ENCODE measurements at places on chromosomes 16 and 17.

- DNase-seq = peak; percentile 68
These were observed 908 bp downstream of the COG4 start for GRCh38 chr16:70522216-70523075.

DNA sequence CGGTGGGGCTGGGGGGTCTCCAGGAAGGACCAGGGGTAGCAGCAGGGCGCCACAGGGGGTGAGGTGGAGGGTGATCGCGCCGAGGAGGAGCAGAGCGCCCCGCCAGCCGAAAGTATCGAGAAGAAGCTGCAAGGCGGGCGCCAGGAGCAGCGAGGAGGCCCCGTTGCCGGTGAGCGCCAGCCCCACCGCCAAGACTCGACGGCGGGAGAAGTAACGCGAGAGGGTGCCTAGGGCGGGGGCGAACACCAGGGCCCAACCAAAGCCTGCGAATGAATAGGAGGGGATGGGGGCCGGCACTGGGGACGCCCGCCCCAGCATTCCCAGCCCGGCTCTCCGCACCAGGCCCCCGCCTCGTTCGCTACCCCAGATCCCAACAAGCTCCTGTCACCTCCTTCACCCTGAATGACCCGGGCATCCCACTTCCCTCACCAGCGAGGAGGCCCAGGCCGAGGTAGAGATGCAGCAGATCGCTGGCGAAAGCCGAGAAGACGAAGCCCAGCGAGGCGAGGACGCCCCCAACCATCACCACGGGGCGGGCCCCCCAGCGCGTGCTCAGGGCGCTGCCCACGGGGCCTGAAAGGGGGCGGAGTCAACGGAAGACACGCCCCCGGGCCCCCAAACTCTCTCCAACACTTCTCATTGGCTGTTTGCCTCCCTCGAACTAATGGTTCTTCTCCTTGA, 1.3 kb downstream of the SLC16A11 start:
- no peak for DNase-seq

- DNase-seq = no peak
These were observed 102.3 kb upstream of the C17orf78 start for GRCh38 chr17:37273409-37274051.

GRCh38 chr16:56228476-56228875, 37.2 kb downstream of the GNAO1 start:
- no peak for DNase-seq

DNA sequence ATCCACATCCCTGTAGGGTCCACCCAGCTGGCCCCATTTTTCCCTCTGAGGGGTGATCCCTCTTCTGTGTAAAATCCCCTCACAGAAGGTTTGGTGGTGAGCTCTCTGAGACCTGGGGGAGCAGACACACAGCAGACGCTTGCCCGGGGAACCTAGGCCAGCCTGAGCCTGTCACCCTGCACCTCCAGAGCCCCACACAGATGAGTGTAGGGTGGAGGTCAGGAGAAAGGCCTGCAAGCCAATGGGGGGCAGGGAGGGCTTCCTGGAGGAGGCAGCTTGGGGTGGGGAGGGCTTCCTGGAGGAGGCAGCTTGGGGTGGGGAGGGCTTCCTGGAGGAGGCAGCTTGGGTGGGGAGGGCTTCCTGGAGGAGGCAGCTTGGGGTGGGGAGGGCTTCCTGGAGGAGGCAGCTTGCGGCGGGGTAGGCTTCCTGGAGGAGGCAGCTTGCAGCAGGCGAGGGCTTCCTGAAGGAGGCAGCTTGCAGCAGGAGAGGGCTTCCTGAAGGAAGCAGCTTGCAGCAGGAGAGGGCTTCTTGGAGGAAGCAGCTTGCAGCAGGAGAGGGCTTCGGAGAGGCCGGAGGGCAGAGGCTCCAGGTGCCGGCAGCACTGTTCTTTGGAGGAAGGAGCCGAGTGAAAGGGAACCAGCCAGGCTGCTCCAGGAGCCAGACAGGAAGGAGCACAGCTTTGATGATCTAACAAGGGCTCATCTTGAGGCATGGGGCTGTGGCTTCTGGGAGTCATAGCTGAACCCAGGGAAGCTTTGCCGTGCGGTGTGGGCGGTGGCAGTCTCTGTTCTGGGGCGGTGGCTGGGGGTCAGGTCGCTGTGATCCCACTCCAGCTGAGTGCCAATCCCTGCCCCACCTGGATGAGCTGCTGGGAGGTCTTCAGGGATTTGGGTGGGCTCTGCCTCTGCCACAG, 83.7 kb upstream of the ZNF469 start:
- DNase-seq = no peak

- DNase-seq = peak; percentile 61
These were observed 119.6 kb downstream of the SPAG9 start for GRCh38 chr17:51000835-51001638.

GRCh38 chr17:80804466-80804865, 187.2 kb upstream of the CHMP6 start:
- DNase-seq = no peak

DNA sequence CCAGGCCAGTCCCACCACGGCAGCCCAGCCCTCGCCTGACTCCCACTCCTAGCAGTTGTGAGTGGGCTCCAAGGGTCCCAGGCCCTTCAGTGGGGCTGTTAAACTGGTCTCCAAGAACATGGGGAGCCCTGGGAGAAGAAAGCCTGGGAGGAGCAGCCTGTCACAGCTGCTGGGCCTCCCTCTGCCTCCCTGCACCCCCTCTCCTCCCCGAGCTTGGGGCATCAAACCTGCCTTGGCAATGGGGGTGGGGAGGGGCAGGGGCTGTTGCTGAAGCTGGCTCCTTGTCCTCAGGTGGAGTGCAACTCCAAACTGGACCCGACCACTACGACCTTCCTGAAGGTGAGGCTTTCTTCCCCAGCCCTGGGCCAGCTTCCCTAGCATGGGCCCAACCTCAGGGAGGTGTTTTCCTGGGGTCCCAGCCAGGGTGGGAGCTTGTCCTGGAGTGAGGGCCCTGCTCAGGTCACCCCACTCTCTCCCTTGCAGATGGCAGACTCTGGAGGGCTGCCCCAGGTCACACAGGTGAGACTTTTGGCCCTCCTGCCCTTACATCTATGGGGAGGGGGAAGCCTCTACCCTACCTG, 6.6 kb upstream of the SETD6 start:
- no peak for DNase-seq

DNA sequence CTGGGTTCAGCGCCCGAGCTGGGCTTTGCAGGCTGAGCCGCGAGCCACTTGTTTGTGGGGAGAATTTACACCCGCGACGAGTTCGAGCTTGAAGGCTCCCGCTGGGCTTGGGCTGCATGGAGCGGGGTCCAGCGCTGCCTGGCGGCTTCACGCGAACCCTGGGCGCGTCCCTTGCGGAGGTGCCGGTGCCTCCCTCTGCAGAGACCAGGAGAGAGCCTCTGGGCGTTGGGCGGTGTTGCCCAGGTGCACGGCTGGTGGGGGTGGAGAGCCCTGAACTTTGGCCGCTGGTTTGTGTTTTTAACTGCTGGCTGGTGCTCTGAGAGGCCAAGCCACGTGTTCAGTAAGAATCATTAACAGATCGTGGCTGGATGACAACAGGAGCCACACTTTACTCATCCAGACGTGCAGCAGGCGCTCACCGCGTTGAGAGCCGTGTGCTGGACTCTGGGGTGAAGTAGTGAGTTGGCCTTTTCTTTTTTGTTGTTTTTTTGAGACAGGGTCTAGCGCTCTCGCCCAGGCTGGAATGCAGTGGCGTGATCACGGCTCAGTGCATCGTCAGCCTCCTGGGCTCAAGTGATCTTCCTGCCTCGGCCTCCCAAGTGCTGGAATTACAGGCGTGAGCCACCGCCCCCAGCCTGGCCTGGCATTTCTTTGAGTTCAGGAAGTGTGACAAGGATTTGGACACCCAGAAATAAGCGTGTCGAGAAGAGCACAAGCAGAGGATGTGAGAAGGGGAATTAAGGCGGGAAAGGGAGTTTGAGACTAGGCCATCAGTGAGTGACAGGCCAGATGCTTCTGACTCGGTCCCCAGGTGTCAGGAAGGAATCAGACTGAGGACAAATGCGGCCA, 827 bp downstream of the CDK10 start:
- peak; percentile 23 for DNase-seq

GRCh38 chr17:34146440-34147043, 108.5 kb upstream of the CCL2 start:
- DNase-seq = peak; percentile 66

GRCh38 chr17:22514315-22514714, 822.0 kb downstream of the KCNJ18 start:
- no peak for DNase-seq

DNA sequence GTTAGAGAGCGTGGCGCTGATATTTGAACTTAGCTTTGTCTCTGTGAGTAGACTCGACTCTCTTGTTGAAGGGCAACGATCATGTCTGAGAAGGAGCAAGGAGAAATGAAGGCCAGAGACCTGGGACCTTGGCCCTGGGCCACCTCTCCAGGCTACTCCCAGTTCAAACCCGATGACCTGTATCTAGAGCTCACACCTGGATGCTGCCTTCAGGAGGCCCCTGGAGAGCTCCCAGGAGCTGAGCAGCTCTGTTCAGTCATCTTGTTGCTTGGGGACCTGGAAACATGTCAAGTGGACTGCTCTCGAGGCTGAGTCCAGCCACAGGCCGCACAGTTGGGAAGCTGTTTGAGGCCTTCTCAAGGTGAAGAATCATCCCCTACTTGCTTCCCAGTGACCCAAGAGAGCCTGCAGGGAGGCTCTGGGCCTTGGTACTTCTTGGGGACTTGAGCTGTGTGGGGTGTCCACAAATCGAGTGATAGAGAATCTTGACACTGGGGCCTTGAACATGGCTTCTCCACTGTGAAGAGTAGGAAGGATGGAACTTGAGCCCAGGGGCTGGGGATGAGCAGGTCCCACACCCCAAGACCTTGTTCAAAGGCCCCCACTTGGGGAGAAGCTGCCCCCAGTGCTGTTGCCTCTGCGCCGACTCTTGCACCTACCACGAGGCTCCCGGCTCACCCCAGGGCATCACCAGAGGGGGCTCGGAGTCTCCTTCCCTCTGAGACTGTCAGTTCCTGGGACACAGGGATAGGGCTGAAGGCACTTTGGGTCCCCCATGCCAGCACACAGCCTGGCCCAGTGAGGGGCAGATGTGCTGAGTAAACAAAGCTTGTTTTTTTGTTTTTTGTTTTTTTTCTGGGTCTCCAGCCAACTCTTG, 112.1 kb downstream of the IRX5 start:
- no peak for DNase-seq

GRCh38 chr16:79972053-79972704, 371.6 kb upstream of the MAF start:
- no peak for DNase-seq

Measured in activated CD4-positive, alpha-beta T cell treated with anti-CD3 and anti-CD28 coated beads, Interleukin-2, amount 50 U/mL, for 16 hours (primary cell).